Activated T-helper 2 cell treated with anti-CD3 and anti-CD28 coated beads, Interferon-gamma antibody, Interleukin-2, Interleukin-4, amounts not matched to agents 10 μg/mL and 5 μg/mL and 100 μg/mL, durations not matched to agents 14 hours and 24 hours and 36 hours (primary cell): ENCODE measurements at places on chromosomes 4 and X.

DNA sequence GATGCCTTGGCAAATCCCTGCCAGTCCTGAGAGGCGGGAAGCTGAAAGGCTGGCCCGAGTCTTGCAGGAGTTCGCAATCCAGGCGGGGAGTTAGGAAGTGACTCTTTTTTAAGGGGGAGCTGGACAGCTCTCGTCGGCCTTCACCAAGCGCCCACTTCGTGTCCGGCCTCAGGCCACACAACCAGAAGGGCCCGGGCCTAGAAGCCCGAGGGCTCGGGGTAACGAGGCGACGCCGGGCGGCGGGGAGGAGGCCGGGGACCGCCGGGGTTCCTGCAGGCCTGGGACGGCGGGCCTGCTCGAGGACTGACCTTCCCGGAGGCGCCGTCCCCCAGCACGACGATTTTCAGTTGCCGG is 395 bp downstream of the RAB28 start:
- peak overlapping the region; percentile 86 for H3K4me3 ChIP-seq
- peaks cover 17% of the 10 kb centered on the region for H3K27me3 ChIP-seq
- no peak for DNase-seq
- H3K36me3 ChIP-seq: peaks cover 7% of the 10 kb centered on the region
- peaks cover 26% of the 10 kb centered on the region for H3K4me1 ChIP-seq

GRCh38 chr4:174225349-174226049 is 58.0 kb downstream of the FBXO8 start:
- peaks cover 42% of the 10 kb centered on the region for H3K27me3 ChIP-seq
- H3K27ac ChIP-seq: no peak overlapping the region
- no peak overlapping the region for H3K4me3 ChIP-seq
- DNase-seq: no peak
- no peaks in the 10 kb centered on the region for H3K36me3 ChIP-seq
- peaks cover 3% of the 10 kb centered on the region for H3K4me1 ChIP-seq

GRCh38 chr4:182717788-182718583 is 199.2 kb downstream of the DCTD start:
- no peaks in the 10 kb centered on the region for H3K36me3 ChIP-seq
- no peak for DNase-seq

DNA sequence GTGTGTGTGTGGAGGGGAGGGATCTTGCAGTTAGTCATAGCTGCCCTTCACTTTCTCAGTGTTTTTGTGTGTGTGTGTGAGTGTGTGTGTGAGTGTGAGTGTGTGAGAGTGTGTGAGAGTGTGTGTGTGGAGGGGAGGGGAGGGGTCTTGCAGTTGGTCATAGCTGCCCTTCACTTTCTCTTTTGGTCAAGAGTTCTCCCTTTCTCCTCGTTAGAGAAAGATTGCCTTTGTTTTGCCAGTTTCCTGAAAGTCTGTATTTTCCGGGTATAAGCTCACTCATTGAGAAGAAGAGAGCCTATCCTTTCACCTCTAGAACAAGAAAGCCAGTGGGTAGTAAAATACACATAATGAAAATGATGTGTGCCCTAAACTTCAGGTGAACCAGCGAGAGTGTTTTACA is 75.2 kb upstream of the ENPP6 start:
- H3K36me3 ChIP-seq: no peaks in the 10 kb centered on the region
- H3K4me1 ChIP-seq: peaks cover 23% of the 10 kb centered on the region
- H3K27ac ChIP-seq: no peak overlapping the region
- H3K27me3 ChIP-seq: no peaks in the 10 kb centered on the region

GRCh38 chr4:118754890-118755289 is 69.7 kb downstream of the METTL14 start:
- H3K4me1 ChIP-seq: peaks cover 9% of the 10 kb centered on the region
- H3K27me3 ChIP-seq: no peaks in the 10 kb centered on the region
- peaks cover 45% of the 10 kb centered on the region for H3K36me3 ChIP-seq

DNA sequence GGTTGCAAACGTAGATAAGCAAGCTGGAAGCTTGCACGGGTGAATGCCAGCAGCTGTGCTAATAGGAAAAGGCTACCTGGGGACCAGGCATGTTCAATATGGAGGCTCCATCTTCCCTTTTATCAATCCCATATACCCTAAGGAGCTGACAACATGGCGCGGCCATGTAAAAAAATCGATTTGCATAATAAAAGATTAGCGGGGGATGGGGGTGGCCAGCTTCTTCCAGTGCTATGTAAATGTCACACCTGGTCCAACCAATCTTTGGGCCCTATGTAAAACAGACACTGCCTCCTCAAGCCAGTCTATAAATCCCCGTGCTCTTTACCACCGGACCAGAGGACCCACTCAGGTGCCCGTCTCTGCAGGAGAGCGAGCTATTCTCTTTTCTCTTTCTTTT is 128.2 kb downstream of the GPAT3 start:
- DNase-seq: no peak
- H3K27ac ChIP-seq: no peak overlapping the region
- H3K27me3 ChIP-seq: peaks cover 2% of the 10 kb centered on the region
- H3K4me1 ChIP-seq: no peaks in the 10 kb centered on the region
- H3K4me3 ChIP-seq: no peak overlapping the region

GRCh38 chr4:1249731-1250526 is 999 bp upstream of the CTBP1 start:
- peaks cover 29% of the 10 kb centered on the region for H3K4me1 ChIP-seq
- DNase-seq: peak; percentile 51
- peaks cover 61% of the 10 kb centered on the region for H3K36me3 ChIP-seq
- H3K27ac ChIP-seq: peak overlapping the region; percentile 96
- H3K27me3 ChIP-seq: no peaks in the 10 kb centered on the region

DNA sequence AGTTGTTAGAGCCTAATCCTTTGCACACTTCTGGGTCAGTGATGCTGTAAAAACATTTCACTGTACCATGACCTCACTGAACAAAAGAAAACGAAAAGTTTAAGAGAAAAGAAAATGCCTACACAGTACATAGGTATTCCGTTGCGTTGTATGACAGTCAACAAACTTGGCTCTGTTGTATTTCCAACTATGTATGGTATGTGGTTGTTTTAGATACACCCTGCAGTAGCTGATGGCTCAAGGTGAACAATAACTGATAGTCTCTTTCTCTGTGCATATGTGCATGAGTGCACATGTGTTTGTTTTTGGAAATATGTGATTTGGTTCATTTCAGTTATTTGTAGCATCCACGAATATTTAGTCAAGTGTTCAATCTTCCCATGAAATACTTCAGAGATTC is 176.0 kb downstream of the BMPR1B start:
- peaks cover 2% of the 10 kb centered on the region for H3K27me3 ChIP-seq
- DNase-seq: no peak
- no peaks in the 10 kb centered on the region for H3K4me1 ChIP-seq
- H3K4me3 ChIP-seq: no peak overlapping the region

DNA sequence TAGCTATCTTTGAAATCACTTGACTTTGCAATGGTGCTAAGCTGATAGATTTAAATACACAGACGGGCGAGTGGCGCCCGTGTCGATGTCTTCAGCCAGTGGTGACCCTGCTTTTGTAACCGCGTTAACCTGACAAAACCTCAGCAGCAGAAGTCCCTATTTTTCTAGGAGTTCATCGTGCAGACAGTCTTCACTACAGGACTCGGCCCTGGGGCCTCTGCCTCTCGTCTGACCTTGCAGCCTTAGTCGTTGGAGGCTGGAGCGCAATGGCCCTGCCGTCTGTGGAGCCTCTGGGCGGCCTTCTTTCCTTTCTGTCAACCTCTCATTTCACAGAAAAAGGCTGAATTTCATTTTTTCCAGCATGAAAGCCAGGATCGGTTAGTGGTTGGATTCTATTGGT is 57.9 kb downstream of the CPLX1 start:
- no peaks in the 10 kb centered on the region for H3K27me3 ChIP-seq
- DNase-seq: no peak
- no peak overlapping the region for H3K4me3 ChIP-seq

- H3K27ac ChIP-seq: peak overlapping the region; percentile 94
- no peaks in the 10 kb centered on the region for H3K27me3 ChIP-seq
- DNase-seq: no peak
- H3K4me1 ChIP-seq: peaks cover 46% of the 10 kb centered on the region
- H3K4me3 ChIP-seq: no peak overlapping the region
Observed at GRCh38 chrX:78513971-78514738, 145.0 kb downstream of the RTL3 start.

- no peak overlapping the region for H3K4me3 ChIP-seq
- DNase-seq: no peak
- no peaks in the 10 kb centered on the region for H3K36me3 ChIP-seq
- H3K27ac ChIP-seq: no peak overlapping the region
- H3K27me3 ChIP-seq: no peaks in the 10 kb centered on the region
Observed at GRCh38 chr4:132238697-132239096, 910.4 kb upstream of the PCDH10 start.

- no peak for DNase-seq
- no peak overlapping the region for H3K27ac ChIP-seq
- no peak overlapping the region for H3K4me3 ChIP-seq
- H3K36me3 ChIP-seq: no peaks in the 10 kb centered on the region
- no peaks in the 10 kb centered on the region for H3K4me1 ChIP-seq
Observed at GRCh38 chr4:150789864-150790263, 207.9 kb downstream of the MAB21L2 start.

- no peak overlapping the region for H3K27ac ChIP-seq
- peaks cover 11% of the 10 kb centered on the region for H3K27me3 ChIP-seq
- DNase-seq: no peak
- H3K36me3 ChIP-seq: no peaks in the 10 kb centered on the region
- no peaks in the 10 kb centered on the region for H3K4me1 ChIP-seq
Observed at GRCh38 chr4:155684892-155685541, 18.4 kb downstream of the GUCY1A1 start.

DNA sequence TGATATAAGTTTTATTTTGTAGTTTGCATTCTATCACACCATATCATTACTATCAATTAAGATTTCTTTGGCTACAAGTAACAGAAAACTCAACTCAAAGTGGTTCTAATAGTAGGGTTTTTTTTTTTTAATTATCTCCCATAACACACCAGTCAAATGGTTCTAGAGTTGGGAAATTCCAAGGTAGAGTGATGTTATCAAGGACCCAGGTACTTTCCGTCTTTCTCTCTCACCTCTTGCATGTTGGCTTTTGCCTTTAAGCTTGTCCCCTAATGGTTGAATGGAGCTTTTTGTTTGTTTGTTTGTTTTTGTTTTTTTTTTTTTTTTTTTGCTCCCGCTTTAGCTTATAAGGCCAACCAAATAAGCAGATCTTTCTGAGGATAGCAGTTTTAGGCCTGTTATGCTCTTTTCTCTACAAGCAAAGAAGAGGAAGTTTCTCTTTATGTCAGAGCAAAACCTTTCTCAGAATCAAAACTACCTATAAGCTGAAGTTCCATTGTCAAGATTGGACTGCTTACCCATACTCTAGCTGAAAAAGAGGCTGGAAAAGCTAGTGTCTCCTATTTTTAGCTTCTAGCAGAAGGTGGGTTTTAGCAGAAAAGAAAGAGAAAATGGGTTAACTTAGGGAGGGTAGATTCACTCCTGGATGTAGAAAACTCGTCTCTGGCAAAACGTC is 177.5 kb downstream of the EDA start:
- H3K27me3 ChIP-seq: no peaks in the 10 kb centered on the region
- H3K27ac ChIP-seq: no peak overlapping the region
- H3K4me3 ChIP-seq: no peak overlapping the region
- no peak for DNase-seq
- H3K4me1 ChIP-seq: no peaks in the 10 kb centered on the region

DNA sequence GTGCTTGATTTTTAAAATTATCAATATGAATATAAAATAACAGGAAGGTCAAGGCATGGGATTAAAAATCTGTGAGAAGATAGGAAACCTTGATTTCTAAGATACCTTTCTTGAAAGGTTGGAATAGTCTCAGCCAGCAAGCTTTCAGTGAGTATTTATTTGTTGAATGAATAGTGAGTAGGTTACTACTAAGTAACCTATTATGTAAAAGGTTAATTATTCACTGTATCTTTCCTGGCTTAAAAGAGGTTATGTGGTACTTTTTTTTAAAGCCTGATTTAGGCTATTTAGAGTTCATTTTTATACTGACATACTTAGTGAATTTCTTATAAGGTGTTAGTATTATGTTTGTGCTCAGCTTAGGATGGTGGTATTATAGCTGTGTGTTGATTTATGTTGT is 123.5 kb downstream of the PTPN13 start:
- no peaks in the 10 kb centered on the region for H3K27me3 ChIP-seq
- H3K27ac ChIP-seq: no peak overlapping the region
- no peaks in the 10 kb centered on the region for H3K4me1 ChIP-seq
- no peak overlapping the region for H3K4me3 ChIP-seq

DNA sequence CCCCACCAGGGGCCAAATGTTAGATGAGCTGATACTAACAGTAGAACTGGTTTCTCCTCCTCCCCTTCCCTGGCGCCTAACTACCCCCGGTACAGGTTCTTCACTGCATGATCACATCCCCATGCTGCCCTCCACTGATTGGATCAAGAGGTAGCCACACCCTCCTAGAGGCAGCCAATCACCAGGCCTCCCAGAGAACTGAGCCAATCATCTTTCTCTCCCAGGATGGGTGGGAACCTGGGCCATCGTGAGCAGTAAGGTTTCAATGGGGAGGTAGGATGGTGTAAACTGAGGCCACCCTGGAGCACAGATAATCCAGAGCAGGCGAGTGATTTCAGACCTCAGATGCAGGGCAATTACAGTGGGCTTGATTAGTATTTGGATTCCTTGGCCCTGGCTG is 64.2 kb downstream of the PPP2R2C start:
- no peaks in the 10 kb centered on the region for H3K4me1 ChIP-seq
- H3K36me3 ChIP-seq: no peaks in the 10 kb centered on the region
- H3K27ac ChIP-seq: no peak overlapping the region
- peaks cover 14% of the 10 kb centered on the region for H3K27me3 ChIP-seq
- no peak for DNase-seq
- no peak overlapping the region for H3K4me3 ChIP-seq

DNA sequence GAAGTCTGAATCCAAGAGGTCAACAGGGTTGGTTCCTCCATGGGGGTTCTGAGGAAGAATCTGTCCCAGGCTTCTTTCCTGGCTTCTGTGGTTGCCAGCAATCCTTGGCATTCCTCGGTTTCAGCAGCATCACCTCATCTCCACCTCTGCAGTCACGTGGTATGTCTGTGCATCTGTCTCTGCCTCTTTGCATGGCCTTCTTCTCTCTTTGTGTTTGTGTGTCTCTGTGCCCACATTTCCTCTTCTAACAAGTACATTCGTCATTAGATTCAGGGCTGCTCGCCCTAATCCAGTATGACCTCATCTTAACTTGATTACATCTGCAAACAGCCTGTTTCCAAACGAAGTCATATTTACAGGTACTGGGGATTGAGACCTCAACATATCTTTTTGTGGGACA is 114.0 kb downstream of the BCOR start:
- H3K36me3 ChIP-seq: no peaks in the 10 kb centered on the region
- no peak overlapping the region for H3K27ac ChIP-seq
- no peak for DNase-seq
- peaks cover 4% of the 10 kb centered on the region for H3K4me1 ChIP-seq
- H3K4me3 ChIP-seq: no peak overlapping the region

DNA sequence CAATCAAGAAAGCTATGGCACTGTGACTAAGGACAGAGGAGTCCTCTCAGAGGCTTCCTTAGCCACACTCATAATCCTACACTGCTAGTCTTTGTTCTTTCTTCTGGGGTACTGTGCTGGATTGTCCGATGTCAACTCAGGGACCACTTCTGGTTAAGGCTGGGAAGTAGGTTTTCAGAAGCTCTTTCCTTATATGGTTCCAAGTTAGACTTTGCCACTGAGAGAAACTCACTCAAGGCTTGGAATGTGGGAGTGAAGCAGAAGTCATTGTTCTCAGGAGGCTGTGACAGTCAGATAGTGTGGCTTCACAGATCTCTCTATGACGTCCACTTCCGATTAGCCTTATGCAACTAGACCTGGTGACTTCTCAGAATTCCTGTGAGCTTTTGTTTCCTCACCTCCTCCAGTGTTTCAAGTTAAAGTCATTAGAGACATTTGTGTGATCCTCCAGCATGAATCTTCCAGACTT is 317.3 kb upstream of the F9 start:
- H3K4me3 ChIP-seq: no peak overlapping the region
- no peak for DNase-seq
- no peaks in the 10 kb centered on the region for H3K27me3 ChIP-seq

- no peaks in the 10 kb centered on the region for H3K36me3 ChIP-seq
- no peak overlapping the region for H3K27ac ChIP-seq
- H3K27me3 ChIP-seq: no peaks in the 10 kb centered on the region
- H3K4me3 ChIP-seq: no peak overlapping the region
- no peaks in the 10 kb centered on the region for H3K4me1 ChIP-seq
Observed at GRCh38 chrX:32041181-32041580, 969.3 kb upstream of the FTHL17 start.
